ENCODE measurements at places on chromosomes 3 and 15. TPM values are rescaled to one million over a fixed set of nuclear protein-coding genes. Genes with fewer than 3 reads are reported as not detected.
A peak's percentile ranks its signal among the peaks of the same experiment; 100 is the strongest.

GRCh38 chr3:161393803-161394202 lies 22.5 kb upstream of the SPTSSB start:
- no peak for DNase-seq

- no peak for DNase-seq
These were observed 38.6 kb upstream of the HACD2 start for GRCh38 chr3:123623346-123623880.

DNA sequence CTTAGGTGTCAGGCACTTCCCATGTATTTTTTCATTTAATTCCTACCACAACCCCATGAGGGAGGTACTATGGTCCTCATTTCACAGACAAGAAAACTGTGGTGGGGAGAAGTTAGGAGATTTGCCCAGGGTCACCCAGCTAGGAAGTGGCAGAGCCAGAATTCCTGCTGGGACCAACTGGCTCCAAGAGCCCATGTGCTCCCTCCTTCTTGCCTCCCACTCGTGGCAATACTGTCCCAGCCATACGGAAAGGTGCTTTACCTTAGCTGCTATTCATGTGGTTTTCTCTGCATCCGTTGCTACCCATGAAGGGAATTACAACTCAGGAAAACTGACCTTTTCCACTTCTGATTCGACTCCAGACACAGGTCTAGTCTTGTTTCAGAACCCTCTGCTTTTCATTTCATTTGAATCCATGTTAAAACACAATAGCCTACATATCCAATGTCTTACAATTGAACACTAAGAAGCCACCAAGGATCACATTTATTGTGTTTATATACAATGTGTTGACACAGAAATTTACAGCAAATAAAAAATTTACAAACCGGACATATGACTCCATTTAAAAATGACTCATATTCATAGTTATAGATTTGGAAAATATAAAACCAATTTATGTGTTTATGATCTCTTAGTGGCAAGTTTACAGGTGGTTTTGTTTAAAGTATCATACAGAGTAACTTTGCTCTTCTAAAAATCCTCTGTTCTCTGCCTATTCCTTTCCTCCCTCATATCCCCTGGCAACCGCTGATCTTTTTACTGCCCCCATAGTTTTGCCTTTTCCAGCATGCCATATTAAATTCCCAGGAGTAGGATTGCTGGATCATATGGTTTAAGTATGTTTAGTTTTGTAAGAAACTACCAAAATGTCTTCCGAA lies 58.8 kb downstream of the BTD start:
- DNase-seq: no peak

Gene SECISBP2L
- polyA plus RNA-seq: 73.8 TPM

Gene SPINK8
- 0.43 TPM for polyA plus RNA-seq

DNA sequence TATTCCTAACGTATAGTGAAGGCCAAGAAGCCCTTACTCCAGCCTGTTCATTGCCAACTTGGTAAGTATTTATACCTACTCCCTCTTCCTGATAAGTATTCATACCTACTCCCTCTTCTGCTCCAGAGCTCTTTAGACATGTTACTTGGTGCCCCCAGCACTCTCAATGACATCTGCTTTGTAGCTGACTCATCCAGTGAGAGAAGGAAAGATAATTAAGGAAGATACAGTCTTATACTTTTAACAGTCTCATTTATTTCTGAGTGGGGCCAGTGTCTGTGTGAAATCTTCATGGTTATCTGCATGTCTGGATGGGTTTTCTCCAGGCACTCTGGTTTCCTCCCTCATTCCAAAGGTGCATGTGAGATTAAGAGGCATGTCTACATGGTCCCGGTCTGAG lies 698.7 kb downstream of the FHIT start:
- DNase-seq: no peak

GRCh38 chr15:28123408-28124023 lies 24.4 kb upstream of the OCA2 start:
- DNase-seq: peak; percentile 76

Gene ARHGAP11A
- polyA plus RNA-seq: 53.0 TPM

Gene CPA3
- polyA plus RNA-seq: 0.48 TPM

DNA sequence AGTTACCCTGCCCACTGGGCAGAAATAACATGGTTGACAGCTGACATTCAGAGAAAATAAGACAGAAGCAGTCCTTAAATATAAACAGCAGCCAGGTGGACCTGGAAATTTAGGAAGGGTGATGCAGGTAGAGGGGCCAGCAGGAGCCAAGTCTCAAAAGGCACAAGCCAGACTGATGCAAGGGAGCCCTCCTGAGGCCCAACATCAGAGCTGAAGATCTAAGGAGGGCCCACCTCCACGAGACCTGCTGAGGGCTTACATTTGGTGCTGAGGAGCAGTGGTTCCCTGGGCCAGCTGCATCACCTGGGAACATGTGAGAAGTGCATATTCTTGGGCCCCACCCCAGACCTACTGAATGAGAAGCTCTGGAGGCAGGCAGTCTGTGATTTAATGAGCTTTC lies 105.5 kb upstream of the TRIM42 start:
- DNase-seq: no peak

- no peak for DNase-seq
These were observed 10.4 kb downstream of the SECISBP2L start for GRCh38 chr15:49035825-49036224.

Gene STRA6
- polyA plus RNA-seq: 41.7 TPM

Gene ATP13A4
- polyA plus RNA-seq: 1.3 TPM

- DNase-seq: peak; percentile 57
These were observed 464.9 kb downstream of the MFSD1 start for GRCh38 chr3:159266779-159267178.

Gene FETUB
- polyA plus RNA-seq: 0.28 TPM

Gene ATP13A5
- polyA plus RNA-seq: 0.22 TPM

- DNase-seq: no peak
These were observed 1.8 kb upstream of the IQGAP1 start for GRCh38 chr15:90386221-90386620.

Gene PSTPIP1
- polyA plus RNA-seq: 1.4 TPM

DNA sequence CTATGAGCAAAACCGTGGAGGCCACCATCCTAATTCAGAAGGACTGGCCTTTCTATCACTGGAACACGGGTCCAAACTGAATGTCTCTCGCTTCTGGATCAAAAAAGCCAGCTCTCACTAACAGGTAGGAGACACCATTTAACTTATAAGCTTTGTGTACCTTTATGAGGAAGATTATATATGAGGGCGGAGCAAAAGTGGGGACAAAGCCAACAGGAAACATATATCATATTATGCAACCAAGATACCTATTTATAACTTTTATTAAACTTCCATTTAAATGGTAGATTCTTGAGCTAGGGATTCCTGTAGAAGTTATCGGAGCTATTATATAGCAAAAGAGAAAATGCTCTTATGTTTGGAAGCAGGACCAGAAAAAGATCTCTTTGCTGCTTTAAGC lies 78.4 kb downstream of the IGF2BP2 start:
- DNase-seq: no peak

- DNase-seq: no peak
These were observed 17.0 kb downstream of the SOX2 start for GRCh38 chr3:181728470-181729340.

- DNase-seq: no peak
These were observed 46.9 kb upstream of the CSPG4 start for GRCh38 chr15:75759416-75760130.

GRCh38 chr3:124784686-124785382 lies 54.6 kb downstream of the UMPS start:
- no peak for DNase-seq

GRCh38 chr15:101069654-101069973 lies 150.5 kb downstream of the LRRK1 start:
- no peak for DNase-seq

Gene CXCR6
- 0.63 TPM for polyA plus RNA-seq

- DNase-seq: no peak
These were observed 19.1 kb downstream of the ZDHHC19 start for GRCh38 chr3:196192036-196192523.

- no peak for DNase-seq
These were observed 26.7 kb downstream of the SMAD3 start for GRCh38 chr15:67091980-67092677.

Gene SLC22A13
- polyA plus RNA-seq: 4.4 TPM

DNA sequence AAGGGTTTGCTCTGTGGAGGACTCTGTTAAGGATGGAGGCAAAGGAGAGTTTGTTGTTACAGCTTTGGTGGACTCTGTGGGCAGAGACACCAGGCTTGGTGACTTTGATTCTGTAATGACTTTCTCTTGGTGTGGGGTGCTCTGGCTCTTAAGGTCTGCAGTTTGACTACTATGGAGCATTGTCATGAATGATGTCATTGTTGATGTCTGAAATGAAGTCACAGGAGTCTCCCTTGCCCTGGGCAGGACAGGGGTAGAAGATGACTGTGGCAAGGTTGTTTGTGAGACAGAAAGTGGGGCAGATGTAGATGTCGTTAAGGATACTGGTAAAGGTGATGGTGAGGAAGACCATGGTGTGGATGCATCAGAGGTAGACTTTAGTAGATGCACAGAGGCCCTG lies 42.7 kb downstream of the HEG1 start:
- no peak for DNase-seq

Gene MGLL
- polyA plus RNA-seq: 22.6 TPM

Gene LYZL4
- polyA plus RNA-seq: not detected

Gene LRRC31
- polyA plus RNA-seq: 0.38 TPM

DNA sequence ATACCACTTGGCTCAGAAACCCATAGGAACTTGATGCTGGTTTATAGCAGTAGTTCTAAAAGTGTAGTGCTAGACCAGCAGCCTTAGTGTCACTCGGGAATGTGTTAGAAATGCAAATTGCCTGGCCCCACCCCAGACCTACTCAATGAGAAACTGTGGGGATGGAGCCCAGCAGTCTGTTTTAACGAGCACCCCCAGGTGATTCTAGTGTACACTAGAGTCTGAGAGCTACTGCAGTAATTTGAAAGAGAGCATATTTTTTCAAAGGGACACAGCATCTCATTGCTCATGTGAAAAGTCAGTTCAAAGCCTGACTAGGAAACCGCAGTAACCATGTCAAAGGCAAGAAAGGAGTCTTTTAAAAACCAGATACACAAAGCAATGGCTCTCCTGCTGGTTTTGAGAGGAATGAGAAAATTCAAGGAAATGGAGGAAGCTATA lies 313.4 kb downstream of the SQOR start:
- no peak for DNase-seq

Gene CCR8
- not detected for polyA plus RNA-seq

Gene MINDY2
- 31.1 TPM for polyA plus RNA-seq

- no peak for DNase-seq
These were observed 10.9 kb downstream of the SEMA7A start for GRCh38 chr15:74422652-74423430.

GRCh38 chr3:62145086-62145757 lies 228.1 kb downstream of the FEZF2 start:
- no peak for DNase-seq

Gene SLC51A
- 18.0 TPM for polyA plus RNA-seq

DNA sequence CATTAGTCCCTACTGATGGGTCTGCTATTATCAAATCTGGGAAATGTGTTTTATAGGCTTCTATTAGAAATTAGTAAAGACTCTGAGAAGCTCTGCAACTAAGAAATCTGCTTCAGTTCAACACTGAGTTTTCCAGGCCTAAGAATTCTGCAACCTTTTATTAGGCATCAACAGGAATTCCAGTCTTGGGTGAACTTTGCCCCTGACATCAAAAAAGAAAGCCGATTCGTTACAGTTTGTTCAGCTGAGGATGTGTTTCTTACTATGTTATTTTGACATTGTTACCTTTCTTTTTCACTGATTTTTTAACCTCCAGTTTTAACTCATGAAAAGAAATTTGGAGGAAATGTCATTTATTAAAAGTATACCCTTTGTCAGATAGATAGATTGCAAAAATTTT lies 131.5 kb upstream of the KCNH8 start:
- DNase-seq: no peak

Gene RBPMS2
- polyA plus RNA-seq: 12.6 TPM

Gene THRB
- 31.4 TPM for polyA plus RNA-seq
